ENCODE measurements at places on chromosomes 5 and 9. TPM values are rescaled to one million over a fixed set of nuclear protein-coding genes. Genes with fewer than 3 reads are reported as not detected.

DNA sequence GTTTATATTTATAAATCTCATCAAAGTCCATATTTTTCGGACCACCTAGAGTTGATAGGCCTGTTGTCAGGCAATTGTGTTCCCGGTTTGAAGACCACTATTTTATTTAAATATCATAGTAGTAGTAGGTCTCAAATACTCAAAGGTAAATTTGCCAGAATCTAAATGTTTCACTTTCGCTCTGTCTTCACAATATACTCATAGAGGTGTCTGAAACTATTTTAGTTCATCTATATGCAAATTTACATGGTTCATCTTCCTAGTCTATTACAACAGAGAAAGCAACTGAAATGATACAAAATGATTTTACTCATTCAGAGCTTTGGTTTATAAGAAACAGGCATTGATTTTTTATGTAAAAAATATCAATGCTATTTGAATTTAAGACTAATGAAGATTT lies 1897.5 kb downstream of the EFNA5 start:
- H3K4me3 ChIP-seq, result no peak overlapping the region
- H3K27ac ChIP-seq, result no peak overlapping the region
- H3K4me1 ChIP-seq, result no peaks in the 10 kb centered on the region
- no peaks in the 10 kb centered on the region for H3K27me3 ChIP-seq

Gene RABEPK
- 24.6 TPM for polyA plus RNA-seq

DNA sequence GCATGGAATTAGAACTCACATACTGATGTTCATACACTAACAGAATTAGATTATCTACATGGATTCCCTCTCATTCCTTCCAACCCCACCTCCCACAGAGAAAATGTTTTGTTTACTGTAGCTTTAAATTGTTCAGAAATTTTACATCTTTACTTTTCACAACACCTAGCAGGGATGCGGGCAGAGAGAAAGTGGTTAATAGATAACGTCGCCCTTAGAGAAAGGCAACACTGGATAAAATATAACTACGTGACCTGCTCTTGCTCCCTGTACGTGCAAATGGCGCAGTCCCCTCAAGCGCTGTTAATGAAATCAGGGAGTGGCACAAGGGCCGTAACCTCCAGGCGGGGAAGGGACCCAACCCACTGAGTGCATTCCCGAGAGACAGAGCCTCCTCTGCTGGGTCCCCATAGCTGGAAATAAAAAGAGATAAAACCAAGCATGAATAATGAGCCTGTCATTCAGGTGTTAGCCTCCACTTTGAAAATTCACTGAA lies 125.3 kb upstream of the DAPK1 start:
- H3K27me3 ChIP-seq, result no peaks in the 10 kb centered on the region
- no peaks in the 10 kb centered on the region for H3K36me3 ChIP-seq
- H3K27ac ChIP-seq, result no peak overlapping the region
- H3K4me3 ChIP-seq, result no peak overlapping the region
- no peak for DNase-seq
- H3K4me1 ChIP-seq, result no peaks in the 10 kb centered on the region

DNA sequence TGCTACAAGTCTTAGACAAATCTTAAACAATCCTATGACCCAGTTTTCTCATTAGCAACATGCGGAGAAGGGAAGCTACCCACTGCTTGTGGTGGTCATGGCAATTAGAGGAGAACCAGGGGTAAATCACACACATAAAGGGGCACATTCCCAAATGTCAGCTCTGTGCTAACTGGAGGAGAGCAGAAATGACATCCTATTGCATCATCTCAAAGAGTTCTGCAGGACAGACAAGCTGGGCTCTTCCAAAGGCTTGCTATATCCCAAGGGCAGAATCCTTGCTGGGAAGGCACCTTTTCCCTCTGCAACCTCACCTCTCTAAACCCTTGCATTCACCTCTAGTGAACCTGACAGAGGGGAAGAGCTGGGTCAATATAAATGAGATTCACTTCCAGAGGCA lies 17.0 kb upstream of the WWC1 start:
- H3K27me3 ChIP-seq, result peaks cover under 1% of the 10 kb centered on the region
- DNase-seq, result no peak
- H3K4me1 ChIP-seq, result peaks cover 9% of the 10 kb centered on the region
- H3K4me3 ChIP-seq, result no peak overlapping the region
- no peaks in the 10 kb centered on the region for H3K36me3 ChIP-seq

DNA sequence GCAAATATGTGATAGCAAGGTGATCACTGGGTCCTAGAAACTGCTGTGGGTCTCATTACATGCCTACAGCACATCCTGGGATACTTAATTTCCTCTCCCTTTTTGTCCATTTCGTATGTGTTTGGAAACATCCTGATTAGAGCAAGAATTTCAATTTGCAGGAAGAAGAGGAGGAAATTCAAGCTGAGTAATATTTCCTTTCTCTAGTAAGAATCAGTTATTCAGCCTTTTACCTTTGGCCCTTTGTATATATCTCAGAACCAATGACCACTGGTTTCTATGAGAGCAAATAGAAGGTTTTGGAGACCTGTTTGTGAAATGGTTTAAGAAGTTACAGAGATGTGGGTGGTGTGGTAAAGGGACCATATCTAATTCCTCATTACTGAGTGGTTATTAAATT lies 171.6 kb downstream of the RMI1 start:
- H3K4me1 ChIP-seq, result no peaks in the 10 kb centered on the region
- H3K27me3 ChIP-seq, result no peaks in the 10 kb centered on the region
- no peak for DNase-seq
- no peak overlapping the region for H3K4me3 ChIP-seq
